ENCODE measurements at places on chromosomes 2 and 18.

GRCh38 chr2:156145976-156146375 is 186.5 kb downstream of the NR4A2 start:
- DNase-seq: no peak

GRCh38 chr2:201969241-201969937 is 64.3 kb upstream of the FZD7 start:
- no peak for DNase-seq

DNA sequence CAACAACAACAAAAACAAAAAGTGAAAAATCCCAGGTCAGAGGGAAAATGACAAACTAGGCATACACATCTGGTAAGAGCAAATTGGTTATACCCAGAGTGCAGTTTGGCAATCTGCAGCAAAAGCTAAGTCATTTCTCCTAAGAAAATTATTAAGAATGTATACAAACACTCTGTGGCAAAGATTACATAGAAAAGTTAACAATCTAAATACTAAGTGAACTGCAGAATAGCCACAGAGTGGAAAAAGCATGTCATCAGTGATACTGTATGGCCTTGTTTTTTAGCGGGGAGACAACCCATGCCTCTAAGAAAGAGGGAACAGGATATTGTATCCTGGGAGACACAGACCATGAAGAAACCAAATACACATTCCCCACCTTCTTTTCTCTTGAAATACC is 136.0 kb upstream of the ITGB6 start:
- DNase-seq: no peak

- DNase-seq: no peak
Measured at GRCh38 chr18:28666216-28666615, 489.3 kb upstream of the CDH2 start.

DNA sequence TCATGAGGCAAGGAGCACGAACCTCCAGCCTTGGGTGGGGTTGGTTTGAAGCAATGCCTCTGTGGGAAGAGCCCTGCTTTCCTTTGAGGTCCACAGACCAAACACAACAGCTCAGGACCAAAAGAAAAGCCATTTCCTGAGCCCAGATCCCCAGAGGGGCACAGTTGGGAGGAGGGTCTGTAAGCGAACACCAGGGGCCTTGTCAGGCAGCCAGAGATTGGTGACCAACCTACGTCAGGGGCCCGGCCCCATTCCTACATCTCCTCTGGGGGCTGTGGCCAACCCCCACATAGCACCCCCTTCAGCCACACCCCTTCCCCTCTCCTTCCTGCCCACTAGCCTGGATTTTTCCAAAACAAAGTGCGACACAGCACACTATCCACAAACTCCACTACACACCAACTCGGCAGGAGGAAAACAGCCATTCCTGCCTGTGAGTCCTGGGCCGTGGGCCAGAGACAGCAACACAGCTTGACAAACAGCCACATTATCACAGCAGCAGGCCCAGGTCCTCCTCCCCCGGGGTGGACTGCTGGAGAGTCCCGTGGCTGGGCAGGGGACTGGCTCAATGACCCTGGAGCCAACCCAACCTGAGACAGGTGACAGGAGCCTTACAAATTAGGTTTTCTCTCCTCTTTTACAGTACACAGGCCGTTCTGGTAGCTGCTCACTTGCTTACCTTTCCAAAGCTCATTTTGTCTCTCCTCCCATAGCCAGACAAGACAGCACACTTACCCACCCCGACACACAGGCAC is 98.8 kb downstream of the TNS1 start:
- peak; percentile 63 for DNase-seq

DNA sequence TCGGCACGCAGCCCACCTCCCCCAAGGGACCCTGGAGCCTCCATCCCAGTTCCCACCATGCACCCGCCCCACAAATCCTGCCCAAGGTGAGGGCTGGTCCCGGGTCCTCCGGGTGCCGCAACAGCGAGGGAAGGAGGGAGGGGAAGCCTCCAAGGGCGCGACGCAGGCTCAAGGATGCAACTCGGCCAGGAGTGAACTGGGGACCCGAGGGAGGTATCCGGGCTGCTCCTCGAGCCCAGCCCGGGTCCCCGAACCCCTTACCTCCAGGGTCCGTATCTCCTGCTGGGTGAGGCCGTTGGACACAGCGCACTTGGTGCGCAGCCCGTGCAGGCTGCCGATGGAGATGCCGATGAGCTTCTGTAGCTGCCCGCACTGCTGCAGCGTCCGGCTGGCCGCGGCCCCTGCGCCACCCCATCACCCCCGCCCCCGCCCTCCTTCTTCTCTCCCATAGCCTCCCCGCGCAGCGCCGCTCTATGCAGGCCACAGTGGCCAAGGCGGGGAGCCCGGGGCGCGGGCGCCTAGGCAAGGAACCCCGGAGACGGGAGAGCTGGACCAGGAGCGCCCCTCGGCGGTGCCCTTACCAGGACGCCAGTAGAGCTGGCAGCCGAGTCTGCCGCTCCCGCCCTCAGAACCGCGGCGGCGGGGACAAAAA is 124.1 kb downstream of the ANKRD30BL start:
- DNase-seq: no peak

GRCh38 chr2:61759005-61759404 is 94.9 kb downstream of the FAM161A start:
- no peak for DNase-seq

DNA sequence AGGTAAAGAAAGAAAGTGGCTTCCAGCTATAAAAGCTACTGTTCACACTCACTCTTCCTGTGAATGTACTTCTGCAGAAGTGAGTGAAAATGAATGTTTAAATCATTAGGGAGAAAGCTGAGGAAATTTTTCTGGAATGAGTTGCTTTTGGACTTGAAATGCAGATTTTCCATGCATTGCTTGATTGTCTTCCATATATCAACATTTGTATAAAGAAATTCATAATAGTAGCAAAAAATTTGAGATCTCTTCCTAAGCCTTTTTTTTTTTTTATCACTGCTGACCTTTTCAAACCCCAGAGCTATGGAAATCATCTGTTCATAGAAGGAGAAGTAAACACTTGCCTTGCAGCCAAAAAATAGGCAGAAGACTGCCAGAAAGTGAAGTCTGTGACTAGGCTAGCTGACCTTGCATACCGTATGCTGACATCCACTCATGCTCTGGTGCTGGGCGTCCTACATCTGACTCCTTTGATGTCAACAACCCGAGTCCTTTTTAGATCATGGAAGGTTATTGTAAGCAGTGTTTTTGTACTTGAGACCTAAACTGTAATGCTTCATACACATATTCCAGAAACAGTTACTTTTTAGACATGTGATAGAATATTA is 154.5 kb upstream of the RASGRP3 start:
- DNase-seq: no peak

- DNase-seq: no peak
Measured at GRCh38 chr2:170567429-170567828, 147.7 kb upstream of the SP5 start.

DNA sequence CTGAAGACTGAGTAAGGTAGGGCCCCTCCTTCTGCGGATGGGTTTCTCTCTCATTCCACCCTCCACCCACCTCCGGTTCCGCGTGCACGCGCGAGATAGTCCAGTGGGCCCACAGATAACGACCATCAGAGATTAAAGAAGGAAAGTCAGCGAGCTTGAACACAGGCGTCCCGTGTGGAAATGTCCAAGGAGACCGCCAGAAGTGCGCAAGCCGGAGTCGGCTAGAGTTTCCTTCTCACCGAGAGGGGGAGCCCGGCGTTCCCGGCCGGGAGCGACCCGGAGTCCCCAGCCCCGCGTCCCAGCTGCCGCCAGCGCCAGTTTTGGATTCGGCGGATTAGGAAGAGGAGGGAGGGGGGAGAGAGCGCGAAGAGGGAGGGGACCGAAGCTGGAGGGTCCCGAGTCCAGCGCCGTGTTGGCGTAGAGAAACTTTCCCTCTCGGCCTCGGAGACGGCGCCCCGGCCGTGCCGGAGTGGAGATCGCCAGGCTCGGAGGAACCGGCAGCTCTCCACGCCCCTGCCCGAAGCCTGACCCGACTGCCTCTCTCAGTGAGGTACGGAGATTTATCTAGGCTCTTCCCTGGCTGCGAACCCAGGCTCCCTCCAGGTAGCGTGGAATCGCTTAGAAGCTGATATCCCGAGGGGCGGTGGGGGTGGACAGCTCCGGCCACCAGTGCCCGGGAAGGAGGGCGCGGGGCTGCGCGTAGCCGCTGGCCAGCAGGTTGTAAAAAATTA is at the start of gene GULP1:
Gene GULP1, plus strand, starts transcription at position 258 of the 731 bp plus-strand sequence. CDS start 185,829 bp downstream, outside the sequence.
- DNase-seq: peak; percentile 67
